Stimulated activated CD4-positive, alpha-beta T cell treated with anti-CD3 and anti-CD28 coated beads, Interleukin-4, amount 100 ng/mL, for 48 hours (primary cell): ENCODE measurements at places on chromosomes 6 and 20.

DNA sequence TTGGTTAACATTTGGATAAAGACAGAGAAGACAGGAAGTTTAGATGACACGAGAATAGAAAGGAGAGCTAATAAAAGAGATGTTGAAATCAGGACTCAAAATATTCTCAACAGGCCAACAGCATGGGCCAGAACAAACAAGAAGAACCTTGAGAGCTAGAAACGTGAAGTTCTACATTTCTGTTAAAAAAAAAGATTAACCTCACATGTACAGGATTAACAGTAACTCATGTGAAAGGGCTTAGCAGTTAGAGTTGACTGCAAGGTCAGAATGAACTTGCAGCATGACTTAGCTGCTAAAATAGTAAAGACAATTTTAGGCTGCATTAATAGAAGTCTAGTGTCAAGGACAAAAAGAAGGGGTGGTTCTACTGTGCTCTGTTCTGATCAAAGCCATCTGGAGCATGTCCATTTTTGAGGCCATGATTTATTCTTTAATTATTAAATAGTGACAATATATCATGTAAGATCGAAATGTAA, 331.1 kb upstream of the HSF2 start:
- DNase-seq: no peak

GRCh38 chr6:12892151-12892550, 175.6 kb downstream of the PHACTR1 start:
- DNase-seq: no peak

GRCh38 chr20:59783641-59784010, 149.8 kb downstream of the SYCP2 start:
- DNase-seq: no peak

DNA sequence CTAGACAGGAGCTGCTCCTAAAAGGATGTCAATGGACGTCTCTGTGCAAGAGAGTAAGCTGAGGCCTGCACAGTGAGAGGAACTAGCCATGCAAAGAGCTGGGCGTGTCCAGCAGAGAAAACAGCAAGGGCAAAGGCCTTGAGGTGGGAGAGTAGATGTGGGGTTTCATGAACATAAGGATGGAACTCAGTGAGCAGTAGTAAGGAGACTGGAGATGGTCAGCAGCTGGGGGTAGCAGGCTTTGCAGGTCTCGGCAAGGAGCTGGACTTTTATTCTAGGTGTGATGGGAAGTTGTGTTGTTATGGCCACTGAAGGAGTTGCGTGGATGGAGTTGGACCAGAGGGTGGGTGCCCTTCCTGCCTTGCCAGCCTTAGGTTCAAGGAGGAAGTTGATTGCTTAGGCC, 90.7 kb upstream of the SIRPA start:
- DNase-seq: no peak

DNA sequence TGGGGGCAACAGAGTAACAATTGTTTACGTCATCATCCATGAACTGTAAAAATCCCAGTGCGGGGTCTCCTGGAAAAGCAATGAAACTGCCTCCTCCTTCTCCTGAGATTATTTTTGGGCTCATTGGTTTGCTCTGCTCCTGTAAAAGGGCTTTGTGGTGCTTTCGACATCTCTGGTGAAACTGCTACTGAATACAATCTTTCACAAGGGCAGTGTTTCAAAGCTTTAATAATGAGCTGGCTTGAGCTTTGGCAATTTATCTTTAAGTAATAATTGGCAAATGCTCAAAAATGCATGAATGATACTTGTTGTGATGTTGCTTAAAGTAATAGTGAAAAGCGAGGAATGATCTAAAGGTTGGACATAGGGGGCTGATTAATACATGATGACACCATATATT, 43.5 kb upstream of the ENPP1 start:
- no peak for DNase-seq

DNA sequence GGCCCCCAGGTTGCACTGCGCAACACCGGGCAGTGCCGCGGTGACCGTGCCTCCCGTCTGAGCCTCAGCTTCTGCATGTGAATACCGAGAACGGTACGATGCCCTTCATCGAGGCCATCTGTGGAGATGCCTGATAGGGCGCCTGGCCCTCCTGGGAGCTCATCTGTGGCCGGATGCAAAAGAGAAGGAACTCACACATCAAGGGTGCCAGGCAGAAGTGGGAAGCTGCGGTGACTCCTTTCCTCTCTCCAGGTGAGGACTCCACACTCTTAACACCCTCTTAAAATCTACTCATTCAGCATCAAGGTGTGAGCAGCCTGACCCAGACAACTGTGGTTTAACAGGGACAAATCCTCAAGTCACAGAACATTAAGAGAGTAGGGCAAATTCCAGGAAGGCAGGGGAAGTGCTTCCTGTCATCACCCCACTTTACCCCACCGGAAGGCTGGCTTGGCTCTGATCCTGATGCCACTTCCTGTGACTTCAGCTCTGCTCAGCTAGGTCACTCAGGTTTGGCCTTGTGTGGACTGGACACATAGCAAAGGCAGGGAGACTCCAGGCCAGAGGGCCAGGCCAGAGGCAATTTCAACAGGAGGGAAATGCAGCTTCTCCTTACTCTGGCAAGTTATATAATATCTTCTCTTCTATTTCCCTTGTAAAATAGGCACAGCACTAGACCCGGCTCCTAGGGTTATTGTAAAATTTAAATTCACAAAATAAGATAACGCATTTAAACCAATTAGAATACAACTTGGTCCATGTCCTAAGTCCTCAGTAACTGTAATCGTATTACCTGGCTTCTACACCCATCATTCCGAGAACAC, 69.4 kb downstream of the CPNE5 start:
- DNase-seq: peak; percentile 15
